ENCODE measurements at places on chromosomes 1 and 21.

DNA sequence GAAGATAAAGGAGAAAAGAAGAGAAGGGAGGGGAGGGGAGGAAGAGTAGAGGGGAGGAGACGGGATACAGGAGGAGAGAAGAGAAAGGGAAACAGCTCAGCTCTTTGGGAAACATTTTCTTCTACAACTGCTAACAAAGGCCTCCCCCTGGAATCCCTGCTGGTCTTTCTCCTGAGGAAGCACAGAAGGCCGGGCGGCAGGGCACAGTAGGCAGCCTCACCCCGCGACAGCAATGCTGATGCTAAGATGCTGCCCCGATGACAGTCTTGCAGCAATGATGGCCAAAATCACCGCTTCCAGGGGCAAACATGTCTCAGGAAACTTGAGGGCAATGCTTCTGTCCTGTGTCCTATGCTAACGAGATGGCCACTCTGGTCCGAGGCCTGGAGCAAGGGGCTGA lies 5.2 kb downstream of the KIAA2013 start:
- DNase-seq, result no peak

DNA sequence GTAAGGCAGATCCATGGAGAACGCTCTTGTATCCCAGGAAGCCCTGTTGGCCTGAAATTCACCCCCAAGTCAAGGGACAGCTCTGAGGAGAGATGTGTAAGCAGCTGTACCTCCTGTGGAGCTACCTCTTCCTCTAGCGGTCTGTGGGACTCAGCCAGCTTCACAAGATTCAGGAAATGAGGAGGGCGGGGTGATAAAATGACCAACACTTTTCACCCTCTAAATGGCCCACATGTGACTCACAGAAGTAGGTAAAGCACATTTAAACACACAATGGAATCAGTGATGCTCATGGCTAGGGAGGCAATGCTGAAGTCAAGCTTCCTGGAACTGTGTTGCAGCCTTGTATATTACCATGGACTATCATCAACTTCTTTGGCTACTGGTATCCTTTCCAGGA lies at the start of gene SH2D1B:
TSS of gene SH2D1B (minus strand) at position 135 of the 400 bp plus-strand sequence. CDS start at position 15, 120 bp downstream.
- DNase-seq, result no peak

- DNase-seq, result peak; percentile 76
Measured at GRCh38 chr1:235011064-235011598, 117.5 kb downstream of the TOMM20 start.

- DNase-seq, result peak; percentile 28
Measured at GRCh38 chr1:151009206-151009587, 948 bp downstream of the PRUNE1 start.

GRCh38 chr1:91523482-91523881 lies 22.8 kb downstream of the CDC7 start:
- DNase-seq, result peak; percentile 42

- no peak for DNase-seq
Measured at GRCh38 chr21:33174756-33175155, 55.0 kb upstream of the IFNAR2 start.
